ENCODE measurements at places on chromosomes 2 and 18.
A peak's percentile ranks its signal among the peaks of the same experiment; 100 is the strongest.

GRCh38 chr2:187917535-187917934 is 363.3 kb upstream of the TFPI start:
- peak; percentile 6 for DNase-seq

- no peak for DNase-seq
Observed at GRCh38 chr2:127579231-127579630, 43.7 kb downstream of the MYO7B start.

DNA sequence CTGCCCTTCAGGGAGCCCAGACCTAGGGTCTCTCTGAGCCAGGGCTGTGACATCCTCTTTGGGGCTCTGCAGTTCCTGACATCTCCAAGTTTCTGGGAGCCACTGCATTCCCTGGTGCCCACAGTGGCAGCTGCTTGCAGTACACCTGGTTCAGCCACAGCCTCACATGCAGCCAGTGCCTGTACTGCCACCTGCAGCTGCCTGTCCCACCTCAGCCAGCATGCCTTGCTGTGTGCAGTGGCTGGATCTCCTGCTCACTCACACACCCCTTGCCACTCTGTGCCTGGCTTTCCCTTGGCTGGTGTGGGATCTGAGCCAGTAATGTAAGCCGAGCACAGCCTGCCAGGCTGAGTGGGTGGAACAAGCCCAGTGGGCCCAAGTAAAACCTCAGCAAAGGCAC is 1288.7 kb downstream of the CNTNAP5 start:
- DNase-seq, result no peak

DNA sequence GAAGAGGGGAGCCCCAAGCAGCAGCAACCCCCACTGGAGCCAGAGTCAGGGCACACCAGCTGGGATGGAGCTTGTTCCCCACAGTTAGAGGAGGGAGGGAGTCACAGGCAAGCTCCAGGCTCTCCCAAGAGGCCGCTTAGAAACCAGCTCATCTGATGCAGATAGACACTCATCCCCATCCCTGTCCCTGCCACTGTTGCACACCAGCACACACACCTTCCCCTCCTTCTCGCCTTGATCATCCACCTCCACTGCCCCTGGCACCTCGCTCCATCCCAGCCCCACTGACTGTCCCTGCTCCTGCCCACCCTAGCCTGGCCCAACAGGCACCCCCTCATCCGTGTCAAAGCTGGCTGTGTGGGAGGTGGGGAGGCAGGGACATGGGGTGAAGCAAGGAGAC is 1.5 kb upstream of the RUFY4 start:
- no peak for DNase-seq

DNA sequence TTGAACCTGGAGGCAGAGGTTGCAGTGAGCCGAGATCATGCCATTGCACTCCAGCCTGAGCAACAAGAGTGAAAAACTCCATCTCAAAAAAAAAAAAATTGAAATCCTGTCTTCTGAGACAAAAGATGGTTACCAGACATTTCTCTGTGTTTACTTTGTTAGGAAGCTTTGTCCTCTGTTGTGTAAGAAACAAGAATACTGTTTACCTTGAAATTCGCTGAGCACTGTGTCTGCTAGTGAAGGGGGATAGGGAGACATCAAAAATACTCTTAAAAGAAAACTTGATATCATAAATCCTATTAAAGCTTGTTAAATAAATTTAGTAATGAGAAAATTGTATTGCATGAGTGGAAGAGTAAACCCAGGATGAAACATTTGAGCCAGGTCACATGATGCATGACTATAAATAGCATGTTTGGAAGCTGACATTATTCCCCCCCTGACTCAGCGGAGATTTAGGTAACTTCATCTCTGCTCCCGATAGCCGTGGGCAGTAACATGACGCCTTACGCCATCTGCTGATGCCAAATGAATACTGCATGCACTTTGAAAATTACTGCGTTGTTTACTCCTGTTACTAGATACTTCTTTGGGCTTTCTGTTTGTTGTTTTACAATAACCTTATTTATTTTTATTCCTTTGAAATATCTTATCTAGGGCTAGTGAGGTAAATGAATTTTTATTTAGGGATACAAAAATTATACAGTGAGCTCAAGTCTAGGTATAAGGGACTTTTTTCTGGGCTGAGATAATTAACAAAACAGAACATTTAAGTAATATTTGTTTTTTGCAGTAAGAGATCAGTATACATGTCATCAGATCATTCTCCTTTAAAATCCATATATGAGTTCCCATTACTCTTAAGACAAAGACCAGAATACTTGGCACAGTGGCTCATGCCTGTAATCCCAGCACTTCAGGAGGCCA is 134.9 kb downstream of the MAP3K20 start:
- DNase-seq, result peak; percentile 95

DNA sequence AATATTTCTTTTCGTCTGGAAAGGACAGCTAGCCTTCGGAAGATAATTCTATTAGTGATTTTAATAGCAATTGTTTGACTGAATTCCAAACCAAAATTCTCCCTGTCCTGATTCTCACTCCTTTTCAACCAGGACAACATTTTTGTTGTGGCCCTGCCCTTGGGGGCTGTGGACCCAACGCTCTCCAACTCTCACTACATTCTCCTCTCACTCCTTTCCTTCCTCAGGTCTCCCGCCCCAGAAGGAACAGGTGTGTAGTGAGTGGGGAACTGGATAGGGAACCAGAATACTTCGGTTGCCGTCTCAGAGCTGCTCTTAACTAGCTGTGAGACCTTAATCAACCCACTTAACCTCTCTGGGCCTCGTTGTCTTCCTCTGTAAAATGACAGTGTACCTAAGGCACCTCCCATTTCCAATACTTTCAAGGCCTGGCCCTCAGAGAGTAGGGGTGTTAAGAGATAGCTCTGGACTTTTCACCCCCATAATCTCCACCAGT is 638 bp upstream of the ADD2 start:
- no peak for DNase-seq

GRCh38 chr2:240211598-240212424 is 71.4 kb upstream of the OTOS start:
- DNase-seq, result no peak

- DNase-seq, result peak; percentile 87
Observed at GRCh38 chr18:57925706-57926105, 118.3 kb upstream of the NEDD4L start.

DNA sequence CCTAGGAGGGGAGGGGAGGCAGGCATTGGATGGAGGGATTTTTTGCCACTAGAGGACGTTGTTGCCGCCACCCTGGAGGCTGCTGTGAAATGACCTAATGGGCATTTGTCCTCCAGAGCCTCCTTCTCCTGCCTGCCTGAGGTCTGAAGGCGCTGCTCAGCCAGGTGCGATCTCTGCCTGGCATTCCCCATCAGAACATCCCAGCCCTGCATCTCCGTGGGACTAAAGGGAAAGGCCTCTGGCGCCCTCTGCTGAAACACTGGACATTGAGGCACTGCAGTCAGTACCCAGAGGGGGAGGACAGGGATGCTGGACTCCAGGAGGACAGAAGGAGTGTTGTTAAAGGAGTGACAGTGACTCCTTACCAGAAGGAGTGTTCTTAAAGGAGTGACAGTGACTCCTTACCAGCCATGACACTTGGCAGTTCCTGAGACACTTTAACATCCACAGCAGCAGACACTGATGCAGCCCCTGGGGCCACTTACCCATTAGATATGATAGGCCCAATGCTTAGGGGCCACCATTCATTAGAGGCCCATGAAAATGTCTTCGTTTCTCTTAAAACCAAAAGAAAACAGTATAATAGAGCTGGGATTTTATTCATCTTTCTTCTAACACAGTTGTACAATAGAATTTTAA is 17.0 kb downstream of the THNSL2 start:
- DNase-seq, result no peak

DNA sequence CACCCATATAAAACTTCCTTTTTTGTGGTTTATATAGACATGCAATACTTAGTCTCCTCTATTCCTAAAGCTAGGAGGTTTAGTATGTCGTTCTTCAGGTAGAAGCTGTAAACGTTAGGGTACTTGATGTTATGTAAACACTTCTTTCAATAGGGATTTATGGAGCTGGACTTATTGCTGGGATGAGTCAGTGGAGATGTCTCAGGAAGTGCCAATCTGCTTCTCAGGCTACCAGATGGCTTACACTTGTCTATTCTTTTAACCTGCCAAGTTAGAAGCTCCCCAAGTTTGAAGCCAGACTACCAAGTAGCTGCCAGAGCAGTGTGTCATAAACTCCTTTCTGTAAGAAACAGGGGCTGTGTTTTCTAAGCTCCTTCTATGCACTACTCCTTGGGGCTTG is 756.5 kb upstream of the LRRTM1 start:
- DNase-seq, result no peak

DNA sequence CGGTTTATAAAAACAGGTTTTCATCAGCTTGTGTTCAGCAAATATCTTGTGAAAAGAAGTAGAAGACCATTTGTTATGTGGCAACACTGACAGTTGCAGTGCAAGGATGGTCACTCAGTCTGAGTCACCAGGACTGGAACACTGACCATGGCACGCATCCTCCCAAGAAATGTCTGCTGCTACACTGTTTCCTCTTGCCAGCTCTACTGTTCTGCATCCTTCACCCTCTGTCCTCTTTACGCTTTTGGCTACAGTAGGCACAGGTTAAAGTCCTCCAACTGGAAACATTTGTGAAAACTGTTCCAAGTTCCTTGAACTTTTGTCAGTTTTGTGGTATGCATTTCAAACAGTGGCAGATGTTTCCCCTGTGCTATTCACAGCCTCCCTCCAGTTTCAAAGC is 39.4 kb downstream of the OSR1 start:
- no peak for DNase-seq

DNA sequence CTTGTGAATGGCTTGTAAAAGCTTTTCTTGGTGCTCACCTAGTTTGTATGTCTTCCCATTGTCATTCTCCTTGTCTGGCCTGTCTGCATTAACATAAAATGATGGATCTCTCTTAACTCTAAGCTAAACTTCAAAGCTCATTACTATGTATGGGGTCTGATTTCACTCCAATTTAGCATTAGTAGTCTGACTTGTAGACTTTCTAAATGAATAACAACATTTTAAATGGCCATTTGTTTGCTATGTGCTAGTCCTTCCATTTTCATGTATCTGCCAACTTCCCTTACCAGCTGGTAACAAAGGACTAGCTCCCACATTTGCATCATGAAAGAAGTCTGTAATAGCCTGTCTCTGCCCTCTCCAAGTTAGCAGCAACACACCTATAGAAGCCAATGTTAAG is 324.2 kb upstream of the RGPD4 start:
- DNase-seq, result no peak

- no peak for DNase-seq
Observed at GRCh38 chr18:55465313-55465712, 122.7 kb downstream of the TCF4 start.

DNA sequence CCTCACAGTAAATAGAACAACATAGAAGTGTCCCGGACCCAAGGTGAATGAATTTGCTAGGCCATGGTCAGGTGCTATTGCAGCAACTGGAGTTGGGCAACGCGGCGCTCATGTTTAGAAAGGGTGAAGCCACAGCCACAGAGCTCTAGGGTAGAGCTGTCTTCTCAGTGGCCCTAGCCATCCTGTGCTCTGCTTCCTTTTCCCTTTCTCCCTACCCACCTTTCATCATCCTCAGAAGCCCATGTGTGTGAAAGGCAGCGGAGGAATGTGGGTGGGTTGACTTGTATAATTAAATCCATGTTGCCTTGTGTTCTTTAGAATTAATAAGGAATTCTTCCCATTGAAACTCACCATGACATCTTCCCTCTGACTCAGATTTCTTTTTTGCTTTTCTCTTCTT is 336.7 kb downstream of the OSR1 start:
- DNase-seq, result peak; percentile 52

DNA sequence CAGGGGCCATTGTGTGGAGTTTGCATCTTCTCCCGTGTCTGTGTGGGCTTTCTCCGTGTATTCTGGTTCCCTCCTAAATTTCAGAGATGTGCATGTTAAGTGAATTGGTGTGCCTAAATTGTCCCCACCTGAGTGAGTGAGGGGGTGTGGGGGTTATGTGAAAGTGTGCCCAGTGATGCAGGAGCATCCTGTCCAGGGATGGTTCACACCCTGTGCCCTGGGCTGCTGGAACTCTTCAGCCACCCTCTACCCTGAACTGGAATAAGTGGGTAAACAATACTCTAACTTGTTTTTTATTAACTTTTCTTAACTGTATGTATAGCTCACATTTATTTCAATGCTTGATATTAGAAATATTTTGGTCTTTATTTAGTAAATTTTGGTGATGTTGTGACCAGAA is 56.0 kb downstream of the UBE2E3 start:
- DNase-seq, result no peak

GRCh38 chr2:121348128-121348740 is 63.2 kb upstream of the TFCP2L1 start:
- DNase-seq, result no peak

DNA sequence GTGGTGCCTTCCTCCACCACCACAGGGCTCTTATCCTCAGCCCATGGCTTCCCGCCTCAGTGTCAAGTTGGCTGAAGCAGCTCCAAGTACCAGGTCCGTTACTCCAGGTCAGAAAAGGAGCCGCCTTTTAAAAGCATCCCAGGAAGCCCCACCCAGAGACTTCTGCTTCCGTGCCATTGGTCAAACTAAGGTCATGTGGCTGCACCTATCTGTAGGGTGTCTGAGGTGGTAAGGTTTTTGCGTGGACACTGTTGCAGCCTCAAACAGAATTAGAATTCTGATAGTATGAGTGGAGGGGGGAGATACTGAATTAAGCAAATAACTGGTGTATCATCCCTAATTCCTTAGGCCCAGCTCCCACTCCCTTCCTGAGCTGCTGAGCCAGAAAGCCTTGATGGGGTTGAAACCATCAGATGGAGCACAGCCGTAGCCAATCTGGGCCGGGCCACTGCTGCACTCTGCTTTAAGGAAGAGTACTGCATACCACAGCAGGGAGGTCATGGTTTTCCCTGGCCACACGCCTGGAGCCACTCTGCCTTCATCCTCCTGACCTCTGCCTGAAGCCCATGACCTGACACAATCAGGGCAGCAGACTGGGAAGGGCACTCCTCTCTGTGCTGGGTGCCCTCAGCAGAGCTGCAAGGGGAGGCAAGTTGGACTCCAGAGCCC is 8.4 kb downstream of the TMEM247 start:
- peak; percentile 86 for DNase-seq

DNA sequence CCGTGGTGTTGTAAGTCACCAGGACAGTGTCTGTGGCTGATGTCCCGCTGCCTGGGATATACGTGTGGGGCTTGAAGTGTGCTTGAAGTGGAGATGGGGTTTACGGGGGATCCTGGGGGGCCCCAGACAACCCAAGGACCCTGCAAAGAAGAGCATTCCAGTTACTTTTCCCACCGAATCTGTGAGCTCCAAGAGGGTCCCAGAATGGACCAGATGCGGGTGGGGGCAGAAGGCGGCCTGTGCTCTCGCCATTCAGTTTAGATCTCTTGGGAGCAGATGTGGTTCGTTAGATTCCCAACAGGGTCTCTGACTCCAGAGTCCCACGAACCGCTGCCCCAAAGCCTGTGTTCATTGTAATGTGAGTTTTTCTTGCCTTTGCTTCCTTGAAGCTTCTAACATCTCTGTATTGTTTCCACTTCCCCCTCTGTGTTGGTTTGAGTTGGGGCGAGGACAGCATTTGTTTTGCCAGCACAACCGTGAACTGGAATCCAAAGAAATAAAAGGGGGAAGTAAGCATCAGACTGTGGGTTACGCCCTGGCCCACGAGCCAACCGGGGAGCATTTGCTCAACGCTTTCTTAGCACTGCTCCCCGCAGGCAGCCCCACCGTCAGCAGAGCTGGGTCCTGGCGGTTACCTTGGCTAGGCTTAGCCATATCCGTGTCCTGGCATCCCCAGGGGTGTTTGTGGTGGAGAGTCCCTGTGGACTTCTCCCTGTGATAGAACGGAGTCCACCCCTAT is 92.1 kb downstream of the SH3BP4 start:
- no peak for DNase-seq

Measured in HCEC 1CT (cell line).